ENCODE measurements at places on chromosomes 16 and 17. TPM values are rescaled to one million over a fixed set of nuclear protein-coding genes. Genes with fewer than 3 reads are reported as not detected.
A peak's percentile ranks its signal among the peaks of the same experiment; 100 is the strongest.

DNA sequence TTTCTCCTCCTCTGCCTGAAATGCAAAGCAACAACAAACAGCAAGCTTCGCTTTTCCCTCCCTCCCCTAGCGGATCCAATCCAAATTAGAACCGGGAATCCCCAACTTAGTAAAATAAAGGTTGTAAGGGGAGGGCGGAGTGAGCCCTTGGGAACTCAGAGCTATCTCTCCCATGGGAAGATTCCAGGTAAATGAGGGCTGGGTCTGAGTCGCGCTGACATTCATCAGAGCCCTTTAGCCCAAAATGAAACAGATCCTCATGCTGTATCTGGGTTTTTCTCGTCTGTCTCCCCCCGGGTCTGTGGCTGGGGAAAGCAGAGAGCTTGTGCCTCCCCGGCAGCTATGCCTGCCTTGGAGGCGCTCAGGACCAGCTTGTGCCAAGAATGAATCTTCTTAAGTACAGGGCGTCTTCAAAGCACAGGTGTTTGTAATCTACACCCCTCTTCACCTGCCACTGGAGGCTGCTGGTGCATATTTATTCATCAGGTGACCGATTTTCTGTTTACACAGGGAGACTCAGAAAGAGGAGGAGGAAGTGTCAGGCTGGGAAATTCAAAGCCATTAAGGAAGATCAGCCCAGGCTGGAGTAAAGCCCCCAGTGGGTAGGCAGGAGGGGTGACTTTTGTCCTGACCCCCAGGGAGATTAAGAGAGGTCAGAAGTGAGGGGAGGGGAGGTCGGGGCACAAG lies 55.0 kb upstream of the GSE1 start:
- DNase-seq: no peak

Gene FOXL1
- total RNA-seq: not detected

GRCh38 chr16:61820398-61820797 lies 215.8 kb downstream of the CDH8 start:
- no peak for DNase-seq

Gene ZNF598
- 49.8 TPM for total RNA-seq

- peak; percentile 27 for DNase-seq
Observed at GRCh38 chr16:30977502-30977901, 7.5 kb upstream of the HSD3B7 start.

Gene ADAM11
- total RNA-seq: 0.90 TPM

DNA sequence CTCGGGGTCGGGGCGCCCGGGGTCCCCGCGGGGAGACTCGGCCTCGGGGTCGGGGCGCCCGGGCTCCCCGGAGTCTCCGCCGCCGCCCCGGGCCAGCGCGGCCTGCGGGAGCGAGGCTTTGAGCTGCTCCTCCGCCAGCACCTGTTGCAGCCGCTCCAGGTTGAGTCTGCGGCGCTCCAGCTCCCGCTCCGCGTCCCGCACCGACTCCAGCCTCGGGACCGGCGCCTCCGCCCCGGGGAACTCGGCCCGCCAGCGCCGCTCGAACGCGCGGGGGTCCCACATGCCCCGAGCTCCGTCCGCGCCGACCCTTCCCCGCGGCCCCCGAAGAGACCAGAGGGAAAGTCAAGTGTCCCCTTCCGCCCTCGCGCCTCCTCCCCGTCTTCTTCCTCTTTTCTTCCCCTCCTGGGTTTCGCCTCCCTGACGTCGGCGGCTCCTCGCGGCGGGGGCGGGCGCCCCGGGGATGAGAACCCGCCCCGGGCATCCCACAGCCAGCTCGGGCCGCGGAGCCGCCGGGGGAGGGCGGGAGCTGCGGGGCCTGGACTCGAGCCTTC lies 40.8 kb upstream of the BHLHA9 start:
- DNase-seq: peak; percentile 49

DNA sequence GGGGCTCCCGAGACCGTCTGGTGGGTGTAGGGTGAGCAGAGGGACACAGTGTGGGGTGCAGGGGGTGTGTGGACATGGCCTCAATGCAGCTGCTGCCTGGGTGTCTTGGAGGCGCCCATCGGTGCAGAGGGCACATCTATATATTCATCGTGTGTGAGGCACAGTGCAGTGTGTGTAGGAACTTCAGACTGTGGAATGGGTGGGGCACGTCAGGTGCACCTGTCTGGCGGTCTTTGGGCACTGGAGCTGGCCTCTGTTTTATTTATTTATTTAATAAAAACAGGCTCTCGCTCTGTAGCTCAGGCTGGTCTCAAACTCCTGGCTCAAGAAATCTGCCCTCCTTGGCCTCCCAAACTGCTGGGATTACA lies 16.8 kb downstream of the LASP1 start:
- no peak for DNase-seq

GRCh38 chr16:56041556-56042140 lies 149.6 kb upstream of the GNAO1 start:
- peak; percentile 47 for DNase-seq

Gene KCNJ16
- total RNA-seq: not detected

DNA sequence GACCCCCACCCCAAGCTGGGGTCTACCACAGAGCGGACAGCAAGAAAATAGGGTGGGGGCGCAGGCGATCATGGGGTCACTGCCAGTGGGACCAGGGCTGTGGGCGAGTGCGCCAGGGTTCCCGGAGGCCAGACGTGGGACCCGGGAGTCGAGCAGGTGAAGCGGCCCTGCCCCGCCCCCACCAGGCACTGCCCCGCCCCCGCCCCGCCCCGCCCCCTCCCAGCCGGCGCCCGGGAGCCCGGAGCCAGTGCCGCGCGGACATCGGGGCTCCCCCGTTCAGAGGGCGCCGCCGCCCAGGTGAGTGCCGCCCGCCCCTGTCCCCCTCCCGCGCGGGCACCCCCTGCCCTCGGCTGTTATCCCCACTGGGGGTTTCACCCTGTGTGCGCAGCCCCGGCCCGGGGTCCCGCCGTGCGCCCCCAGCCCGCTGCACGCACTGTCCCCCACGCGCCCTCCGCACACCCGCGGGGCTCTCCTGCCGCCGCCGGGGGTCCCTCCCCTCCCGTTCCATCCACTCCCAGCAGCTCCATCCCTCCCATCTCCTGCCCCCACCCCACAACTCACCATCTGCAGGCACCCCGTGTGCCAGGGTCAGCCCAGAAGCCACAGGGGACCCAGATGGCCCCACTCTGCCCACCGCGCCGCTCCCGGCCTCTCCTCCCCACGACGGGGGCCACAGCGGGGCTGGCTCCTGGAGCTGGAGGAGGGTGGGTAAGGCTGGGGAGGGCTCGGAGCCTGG lies at the start of gene SSTR5:
TSS of gene SSTR5 (plus strand) at position 222 of the 736 bp plus-strand sequence. CDS start 6,122 bp downstream, outside the sequence.
- DNase-seq: no peak

DNA sequence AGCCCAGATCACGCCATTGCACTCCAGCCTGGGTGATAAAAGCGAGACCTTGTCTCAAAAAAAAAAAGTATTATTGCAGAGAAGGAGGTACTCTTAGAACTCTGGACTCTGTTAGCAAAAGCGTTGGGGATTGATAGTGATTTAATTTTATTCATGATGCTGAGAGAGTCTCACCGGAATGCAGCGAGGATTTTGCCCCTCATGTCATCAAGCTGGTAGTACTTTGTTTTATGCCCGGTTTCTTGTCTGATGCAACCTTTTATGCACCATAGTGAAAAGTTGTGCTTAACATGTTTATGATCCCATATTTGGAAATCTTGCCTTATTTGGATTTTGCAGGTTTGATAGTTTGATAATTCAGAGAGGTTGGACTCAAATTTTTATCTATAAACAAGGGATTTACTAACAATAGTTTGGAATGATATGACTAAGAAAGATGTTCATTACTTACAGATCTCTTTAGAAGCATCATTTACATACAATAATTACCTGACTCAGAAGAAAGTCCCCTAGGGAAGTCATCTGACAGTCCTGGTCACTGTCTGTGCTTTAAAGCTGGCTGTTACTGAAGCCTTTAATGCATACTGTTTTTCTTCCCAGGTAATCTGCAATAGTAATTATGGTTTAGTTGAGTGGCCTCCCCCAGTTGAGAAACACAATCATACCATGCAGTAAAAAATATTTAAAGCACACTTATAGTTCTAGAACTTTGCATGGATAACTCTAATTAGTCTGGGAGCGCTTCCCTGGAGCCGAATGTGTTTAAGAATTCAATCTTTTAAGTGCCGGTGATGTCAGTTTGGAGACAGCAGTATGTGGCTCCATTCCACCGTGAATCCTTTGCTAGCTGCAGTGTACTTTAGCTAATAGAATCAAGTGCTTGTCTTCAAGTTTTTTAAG lies 120.9 kb downstream of the PRKCA start:
- DNase-seq: no peak

- DNase-seq: no peak
Observed at GRCh38 chr16:67780847-67781564, 25.4 kb downstream of the RANBP10 start.

- DNase-seq: no peak
Observed at GRCh38 chr17:10316801-10317542, 55.8 kb downstream of the MYH13 start.

GRCh38 chr17:19258371-19258770 lies 21.2 kb downstream of the EPN2 start:
- no peak for DNase-seq

Gene STAT3
- 131 TPM for total RNA-seq

Gene OGFOD3
- total RNA-seq: 30.3 TPM

DNA sequence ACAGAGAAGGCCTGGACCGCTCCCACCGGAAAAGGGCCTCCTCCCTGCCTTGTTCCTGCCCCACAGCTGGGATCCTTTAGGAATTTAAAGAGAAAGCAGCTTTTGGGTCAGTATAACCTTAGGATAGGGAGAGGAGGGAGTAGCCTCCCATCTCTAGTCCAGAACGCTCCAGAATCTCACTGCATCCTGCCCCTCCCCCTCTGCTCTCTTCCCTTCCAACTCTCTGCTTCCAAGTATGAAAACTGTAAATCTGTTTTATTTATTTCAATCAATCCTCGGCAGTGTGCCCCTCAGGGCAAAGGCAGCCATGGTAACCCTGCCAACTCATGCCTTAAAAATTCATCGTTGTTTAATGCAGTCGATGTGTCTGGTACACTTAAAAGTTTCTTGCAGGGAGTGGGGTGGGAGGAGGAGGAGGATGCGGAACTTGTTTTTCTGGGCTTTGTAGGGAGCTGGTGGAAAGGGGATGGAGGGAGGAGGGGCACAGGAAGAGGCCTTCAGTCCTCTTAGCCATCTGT lies 21.2 kb upstream of the MTSS2 start:
- DNase-seq: no peak

DNA sequence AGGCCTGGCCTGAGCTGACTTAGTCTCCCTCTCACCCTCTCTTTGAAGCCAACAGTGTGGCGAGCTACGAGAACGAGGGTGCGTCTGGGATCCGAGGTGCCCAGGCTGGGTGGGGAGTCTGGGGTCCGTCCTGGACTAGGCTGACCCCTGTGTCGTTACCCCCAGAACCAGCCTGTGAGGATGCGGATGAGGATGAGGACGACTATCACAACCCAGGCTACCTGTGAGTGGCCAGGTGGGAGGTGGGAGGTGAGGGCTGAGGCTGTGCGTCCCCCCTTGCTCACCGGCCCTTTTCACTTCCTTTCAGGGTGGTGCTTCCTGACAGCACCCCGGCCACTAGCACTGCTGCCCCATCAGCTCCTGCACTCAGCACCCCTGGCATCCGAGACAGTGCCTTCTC lies 1.6 kb downstream of the LAT start:
- DNase-seq: no peak

DNA sequence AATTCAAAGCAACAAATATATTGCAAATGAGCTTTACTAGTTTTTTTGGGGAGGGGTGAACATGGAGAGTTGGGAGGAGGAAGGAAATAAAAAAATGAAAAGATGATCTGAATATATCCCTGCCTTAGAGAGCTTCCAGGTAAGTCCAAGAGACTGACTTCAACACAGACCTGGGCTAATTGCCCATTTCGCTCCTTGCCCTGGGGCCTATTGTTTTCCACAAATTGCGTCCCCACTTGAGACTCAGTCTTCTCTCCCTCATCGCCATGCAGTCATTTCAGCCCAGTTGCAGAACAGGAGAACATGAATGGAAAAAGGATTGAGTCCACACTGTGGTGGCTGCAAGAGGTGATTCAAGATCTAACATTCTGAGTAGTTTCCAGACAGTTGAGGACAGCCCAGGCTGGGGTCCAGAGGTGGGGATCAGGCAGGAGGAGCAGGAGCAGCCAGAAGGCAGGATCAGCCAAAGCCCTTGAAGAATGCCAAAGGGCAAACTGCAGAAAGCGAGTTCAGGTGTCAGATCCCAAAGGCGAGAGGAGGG lies 21.6 kb upstream of the TOB1 start:
- no peak for DNase-seq

Gene SEPTIN1
- 198 TPM for total RNA-seq

DNA sequence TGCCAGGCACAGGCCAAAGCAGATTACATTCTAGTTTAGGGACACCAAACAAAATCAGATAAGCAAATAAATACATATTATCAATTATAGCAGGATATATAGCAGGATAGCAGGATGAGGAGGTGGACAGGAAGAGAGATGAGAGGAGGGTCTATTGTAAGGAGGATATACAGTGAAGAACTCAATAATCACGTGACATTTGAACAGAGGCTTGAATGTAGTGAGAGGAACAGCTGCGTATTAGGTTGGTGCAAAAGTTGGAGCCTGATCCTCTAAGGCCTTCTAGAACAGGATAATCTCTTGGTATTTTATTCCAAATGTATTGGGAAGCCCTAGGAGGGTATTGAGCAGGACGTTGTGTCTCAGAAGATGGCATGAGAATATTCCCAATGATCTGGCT lies 136.7 kb downstream of the CYLD start:
- no peak for DNase-seq

DNA sequence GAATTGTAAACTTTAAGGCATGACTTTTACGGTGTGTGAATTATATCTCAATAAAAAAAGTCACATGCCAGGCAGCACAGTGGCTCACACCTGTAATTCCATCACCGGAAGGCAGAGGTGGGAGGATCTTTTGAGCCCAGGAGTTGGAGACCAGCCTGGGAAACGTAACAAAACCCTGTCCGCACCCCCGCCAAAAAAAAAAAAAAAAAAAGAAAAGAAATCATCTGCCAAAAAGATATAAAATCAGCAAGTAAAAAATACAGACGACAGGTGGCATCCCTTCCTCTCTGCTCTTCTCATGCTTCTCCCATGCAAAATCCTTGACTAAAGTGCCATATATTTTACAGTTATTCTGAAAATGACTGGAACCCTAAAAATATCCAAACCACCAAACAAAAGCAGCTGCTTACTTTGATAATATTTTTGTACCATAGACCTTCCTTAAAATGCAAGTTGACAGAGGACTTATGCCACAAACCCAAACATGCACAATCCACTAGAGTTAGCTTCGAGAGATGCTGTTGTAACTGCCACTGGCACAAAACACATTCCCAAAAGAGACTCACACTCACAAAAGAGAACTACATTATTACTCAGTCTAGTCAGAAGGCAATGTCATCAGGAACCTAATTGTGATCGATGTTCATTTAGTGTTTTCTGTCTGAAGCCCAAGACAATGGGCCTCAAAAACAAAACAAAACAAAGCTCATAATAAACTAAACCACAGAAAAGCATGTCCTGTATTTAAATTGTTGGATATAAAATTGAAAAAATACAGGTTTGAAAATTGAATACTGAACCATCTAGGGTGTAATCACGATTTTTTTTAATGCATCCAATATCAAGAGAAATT lies 2.4 kb downstream of the CRLF3 start:
- no peak for DNase-seq
